ENCODE measurements at places on chromosomes 11 and 22.

DNA sequence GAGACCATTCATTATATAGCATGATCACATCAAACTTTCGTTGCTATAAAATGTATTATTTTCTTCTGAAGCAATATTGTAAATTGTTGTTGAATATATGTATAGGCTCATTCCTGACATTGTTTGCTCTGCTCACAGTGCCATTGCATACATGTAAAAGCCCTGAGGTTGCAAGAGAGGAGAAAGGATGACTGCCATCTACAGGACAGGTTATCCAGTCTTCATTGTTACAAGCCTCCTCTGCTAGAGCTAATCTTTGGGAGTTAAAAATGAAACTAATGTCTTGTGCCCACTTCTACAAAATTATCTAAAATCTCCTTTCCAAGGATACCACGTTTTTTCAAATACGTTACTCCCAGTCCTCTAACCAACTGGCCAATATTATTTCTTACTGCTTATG is 16.4 kb upstream of the OR5AL1 start:
- no peak for DNase-seq

GRCh38 chr22:40237788-40238424 is 60.2 kb downstream of the TNRC6B start:
- no peak for DNase-seq

- no peak for DNase-seq
Observed at GRCh38 chr11:19501631-19502030, 211.0 kb upstream of the NAV2 start.

DNA sequence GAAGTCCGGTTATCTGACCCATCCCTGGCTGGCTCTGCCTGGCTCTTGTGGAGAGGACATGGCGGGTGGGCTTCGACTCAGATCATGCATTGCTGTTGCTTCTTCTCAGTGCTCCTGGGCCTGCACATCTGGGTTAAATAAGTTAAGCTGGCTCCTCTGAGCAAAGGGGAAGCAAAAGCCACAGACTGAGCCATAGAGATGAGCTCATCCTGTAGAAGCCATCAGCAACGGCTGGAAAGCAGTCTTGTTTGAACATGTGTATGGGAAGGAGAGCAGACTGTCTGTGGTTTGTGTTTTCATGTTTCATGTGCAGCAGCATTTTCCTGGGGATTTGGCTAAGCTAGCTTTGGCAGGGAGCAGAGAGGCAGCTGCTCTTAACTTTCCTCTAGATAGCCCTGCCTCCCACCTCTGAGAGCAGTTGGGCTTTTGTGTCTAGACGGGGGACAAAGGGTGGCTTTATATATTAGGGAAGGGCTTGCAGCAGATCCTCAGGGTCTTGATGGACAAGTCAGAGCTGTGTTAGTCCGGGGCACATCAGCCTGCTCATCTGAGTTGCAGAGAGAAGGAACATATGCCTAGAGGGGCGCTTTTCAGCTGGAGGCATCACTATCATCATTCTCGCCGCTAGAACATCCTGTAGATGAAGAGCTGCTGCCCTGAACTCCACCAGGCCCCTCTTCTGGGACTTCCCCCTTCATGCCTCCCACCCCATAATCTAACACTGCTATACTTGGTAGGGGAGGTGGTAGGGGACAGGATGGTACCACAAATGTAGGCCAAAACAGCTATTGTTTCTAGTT is 14.9 kb downstream of the DCPS start:
- no peak for DNase-seq

GRCh38 chr11:105168457-105168856 is 28.9 kb upstream of the CARD18 start:
- DNase-seq = no peak

GRCh38 chr11:11409901-11410300 is 56.9 kb upstream of the CSNK2A3 start:
- no peak for DNase-seq

DNA sequence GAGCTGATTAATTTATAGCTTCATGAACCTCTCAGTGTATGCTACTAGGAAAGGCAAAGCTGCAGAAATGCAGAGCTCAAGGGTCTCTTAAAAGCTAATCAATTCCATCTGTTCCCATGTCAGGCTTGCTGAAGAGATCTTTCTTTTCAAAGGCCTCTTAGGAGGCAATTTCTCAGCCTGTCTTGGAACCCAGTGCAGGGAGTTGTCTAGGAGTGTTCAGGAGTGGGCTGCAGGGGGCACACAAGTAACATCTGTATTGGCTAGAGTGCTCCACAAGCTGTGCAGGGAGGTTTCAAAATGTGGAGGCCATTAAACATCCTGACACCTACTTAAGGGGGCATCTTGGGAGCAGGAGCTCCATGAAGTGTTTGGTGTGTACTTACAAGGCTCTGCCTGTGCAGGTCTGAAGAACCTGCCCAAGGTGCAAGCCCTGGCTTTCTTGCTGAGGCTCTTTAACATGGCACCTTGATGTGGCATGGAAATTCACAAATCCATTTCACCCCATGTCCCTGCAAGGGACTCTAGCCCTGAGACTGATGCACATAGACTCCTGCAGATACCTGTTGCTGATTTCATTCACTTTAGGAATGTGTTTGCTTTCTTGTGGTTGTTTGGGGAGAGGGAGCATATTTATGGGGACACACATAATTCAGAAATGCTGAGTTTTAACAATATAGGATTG is 134.7 kb downstream of the ME3 start:
- DNase-seq = no peak

DNA sequence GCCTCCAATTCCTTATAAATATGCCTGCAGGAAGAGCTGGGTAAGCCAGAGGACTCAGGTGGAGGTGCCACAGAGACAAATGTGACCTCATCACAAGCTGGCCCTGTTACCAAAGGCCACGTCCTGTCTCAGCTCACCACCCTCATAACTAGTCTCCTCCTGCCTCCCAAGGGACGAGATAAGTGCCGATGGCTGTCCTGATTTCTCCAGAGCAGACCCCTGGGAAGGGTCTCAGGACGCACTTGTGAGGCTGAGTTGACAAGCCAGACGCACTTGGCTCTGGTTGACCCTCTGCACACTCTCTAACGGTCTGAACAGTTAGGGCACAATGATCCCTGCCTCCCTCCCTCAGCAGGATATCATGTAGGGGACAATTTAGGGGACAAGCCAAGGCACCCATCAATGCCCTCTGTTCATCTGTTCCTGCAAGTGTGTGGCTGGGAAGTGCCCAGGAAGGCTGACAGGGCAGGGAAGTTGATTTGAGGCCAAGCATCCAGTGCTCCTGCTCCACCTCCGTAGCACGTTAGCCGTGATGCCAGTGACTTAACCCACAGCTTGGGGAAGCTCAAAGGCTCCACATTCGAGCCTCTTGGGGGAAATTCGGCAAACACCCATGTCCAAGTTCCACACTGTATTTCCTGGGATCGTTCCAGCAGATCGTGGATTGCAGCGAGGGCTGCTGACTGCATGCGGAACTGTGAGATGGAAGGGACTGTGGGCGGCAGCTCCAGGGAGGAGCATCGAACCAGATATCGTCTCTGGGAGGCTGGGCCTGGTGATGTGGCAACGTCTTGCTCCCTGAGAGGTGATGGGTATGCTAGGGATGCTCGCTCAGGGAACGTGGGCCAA is 2.8 kb downstream of the SMIM38 start:
- no peak for DNase-seq

- no peak for DNase-seq
Observed at GRCh38 chr11:123454060-123454651, 24.1 kb downstream of the GRAMD1B start.

DNA sequence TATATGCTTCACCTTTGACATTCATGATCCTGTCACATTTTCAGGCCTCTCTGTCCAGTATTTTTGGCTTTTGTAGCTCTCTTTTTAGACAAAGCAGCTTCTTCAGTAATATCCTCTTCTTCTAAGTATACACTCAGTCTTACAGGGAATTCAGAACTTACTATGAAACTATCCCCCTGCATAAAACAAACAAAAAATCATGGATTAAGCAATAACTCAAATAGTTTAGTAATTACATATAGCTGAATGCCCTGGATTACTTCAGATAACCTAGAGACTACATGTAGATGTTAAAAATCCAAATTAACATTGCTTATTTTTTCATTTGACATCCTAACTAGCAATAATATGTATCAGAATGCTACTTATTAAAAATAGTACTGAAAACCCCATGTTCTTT is 5.2 kb downstream of the TAF1D start:
- no peak for DNase-seq

DNA sequence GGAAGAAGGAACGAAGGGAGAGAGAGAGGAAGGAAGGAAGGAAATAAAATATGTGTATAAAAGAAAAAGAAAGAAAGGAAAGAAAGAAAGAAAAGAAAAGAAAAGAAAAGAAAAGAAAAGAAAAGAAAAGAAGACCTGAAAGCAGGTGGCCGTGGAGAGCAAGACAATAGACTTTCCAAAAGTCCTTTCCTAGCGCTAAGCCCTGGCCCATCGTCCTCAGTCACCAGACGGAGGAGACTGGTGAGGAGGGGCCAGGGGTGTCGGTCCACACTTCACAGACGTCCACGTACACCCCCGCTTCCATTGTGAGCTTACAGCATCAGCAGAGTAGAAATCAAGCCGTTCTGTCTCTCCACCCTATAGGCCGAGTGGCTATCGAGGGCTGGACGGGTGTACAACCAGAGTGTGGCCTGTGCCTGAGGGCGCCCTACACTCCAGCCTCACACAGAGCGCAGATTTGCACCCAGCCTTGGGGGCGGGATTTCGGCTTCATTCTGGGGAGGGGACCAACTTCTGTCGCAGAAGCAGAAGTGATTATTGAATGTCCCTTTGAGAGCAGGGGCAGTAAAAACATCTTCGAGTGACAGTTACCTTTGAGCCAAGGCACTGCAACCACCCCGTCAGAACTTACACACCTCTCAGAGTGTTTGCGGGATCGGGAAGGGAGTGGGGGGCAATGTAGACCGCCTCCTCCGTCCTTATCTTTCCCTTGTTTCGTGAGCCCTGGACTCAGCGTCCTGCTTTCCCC is 2.0 kb upstream of the BSX start:
- no peak for DNase-seq

- DNase-seq = no peak
Observed at GRCh38 chr11:24574461-24574860, 77.6 kb downstream of the LUZP2 start.

GRCh38 chr11:74676596-74676995 is 54.6 kb downstream of the CHRDL2 start:
- no peak for DNase-seq

DNA sequence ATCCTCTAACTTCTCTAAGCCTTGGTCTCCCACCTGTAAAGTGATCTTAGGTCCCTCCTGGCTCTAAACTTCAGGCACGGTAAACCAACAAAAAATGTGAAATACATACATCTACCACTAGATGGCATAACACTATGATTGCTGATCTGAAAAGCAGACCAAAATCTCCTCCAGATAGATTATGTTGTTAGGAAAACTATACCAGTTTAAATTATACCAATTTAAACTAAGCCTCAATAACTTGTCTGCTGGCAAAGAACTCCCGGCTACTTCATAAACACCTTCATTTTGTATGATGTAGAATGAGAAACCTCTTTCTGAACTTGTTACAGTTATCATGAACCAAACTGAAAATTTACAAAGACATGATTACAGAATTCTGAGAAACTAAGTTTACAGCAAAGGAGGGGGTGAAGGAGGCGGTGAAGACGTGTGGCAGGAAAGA is 85.9 kb downstream of the SBF2 start:
- no peak for DNase-seq

DNA sequence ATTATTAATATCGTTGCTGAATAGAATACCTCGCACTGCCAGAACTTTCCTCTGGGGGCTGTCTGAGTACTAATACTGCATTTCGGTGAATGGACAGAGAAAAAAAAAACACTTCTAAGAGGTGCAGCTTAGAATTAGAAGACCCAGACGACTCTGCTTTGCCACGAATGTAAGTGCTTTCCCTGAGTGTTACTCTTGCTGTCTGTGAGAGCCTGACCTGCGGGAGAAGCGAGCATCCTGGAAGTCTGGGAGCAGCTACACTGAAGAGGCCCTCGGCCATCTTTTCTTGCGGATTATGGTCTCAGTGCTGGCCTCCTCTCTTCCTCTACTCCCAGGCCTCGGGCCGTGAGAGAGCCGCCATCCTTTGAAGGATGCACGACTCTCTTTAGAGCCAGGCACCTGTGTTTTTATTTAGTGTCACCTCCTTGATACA is 94.9 kb downstream of the SCN3B start:
- no peak for DNase-seq

GRCh38 chr22:27699383-27700019 is 102.1 kb downstream of the MN1 start:
- no peak for DNase-seq

GRCh38 chr11:44556735-44557409 is 8.6 kb upstream of the CD82 start:
- no peak for DNase-seq
